ENCODE measurements at places on chromosomes 12 and 14.

DNA sequence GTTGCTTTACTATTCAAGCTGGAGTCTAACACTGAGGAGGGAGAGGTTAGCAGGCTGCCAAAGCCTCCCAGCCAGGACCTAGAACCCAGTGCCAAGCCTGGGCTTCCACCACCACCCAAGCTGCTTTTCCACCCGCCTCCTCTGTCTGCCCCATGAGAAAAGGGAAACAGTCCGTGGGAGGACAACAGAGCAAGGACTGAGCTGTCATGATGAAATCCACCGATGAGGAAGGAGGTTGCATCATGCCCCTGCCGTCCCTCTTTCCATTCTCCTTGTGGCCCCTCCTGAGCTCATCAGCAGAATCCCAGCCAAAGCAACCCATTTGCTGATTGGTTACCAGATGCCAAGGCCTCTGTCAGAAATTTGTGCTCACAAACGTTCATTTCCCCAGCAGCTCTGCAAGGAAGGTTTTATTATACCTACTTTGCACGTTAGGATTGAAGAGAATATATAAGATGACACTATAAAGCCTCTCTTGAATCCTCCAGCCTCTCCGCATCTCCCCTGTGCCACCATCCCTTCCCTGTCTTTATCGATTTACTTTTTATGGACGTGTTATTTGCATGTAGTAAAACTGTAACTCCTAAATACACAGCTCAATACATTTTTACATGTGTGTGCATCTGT is 6.3 kb upstream of the SERPINA1 start:
- no peak for DNase-seq

DNA sequence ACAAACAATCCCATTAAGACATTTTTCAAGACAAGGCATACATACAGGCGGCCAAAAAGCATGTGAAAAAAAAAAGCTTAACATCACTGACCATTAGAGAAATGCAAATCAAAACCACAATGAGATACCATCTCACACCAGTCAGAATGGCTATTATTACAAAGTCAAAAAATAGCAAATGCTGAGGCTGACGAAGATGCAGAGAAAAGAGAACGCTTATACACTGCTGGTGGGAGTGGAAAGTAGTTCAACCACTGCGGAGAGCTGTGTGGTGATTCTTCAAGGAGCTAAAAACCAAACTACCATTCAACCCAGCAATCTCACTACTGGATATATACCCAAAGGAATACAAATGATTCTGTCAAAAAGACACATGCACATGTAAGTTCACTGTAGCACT is 216.7 kb downstream of the FOXG1 start:
- DNase-seq: no peak

DNA sequence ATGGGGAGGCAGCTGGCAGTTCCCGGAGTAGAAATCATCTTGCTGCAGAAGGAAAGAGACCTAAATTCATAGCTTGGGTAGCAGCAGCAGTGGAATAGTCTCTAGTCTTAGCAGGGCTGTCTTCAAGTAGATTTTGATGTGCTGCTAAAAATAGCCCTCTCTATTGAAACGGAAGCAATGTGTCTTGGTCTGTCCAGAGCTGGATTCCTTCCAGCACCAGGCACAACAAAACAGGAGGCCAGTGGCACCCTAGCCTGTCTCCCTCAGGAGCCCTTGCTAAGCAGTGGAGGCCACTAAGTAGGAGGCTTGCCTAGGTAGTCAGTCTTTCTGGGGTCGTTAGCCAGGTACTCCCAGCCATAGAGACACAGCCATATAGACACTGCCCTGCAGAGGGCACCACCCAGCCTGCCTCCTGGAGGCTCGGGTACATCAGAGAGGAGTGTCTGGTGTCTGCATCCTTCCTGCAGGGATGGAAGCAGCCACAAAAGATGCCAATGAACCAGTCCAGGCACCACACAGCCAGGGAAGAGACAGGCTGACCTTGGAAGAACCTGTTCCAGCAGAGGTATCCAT is 97.5 kb downstream of the CRACR2A start:
- DNase-seq: peak; percentile 55

GRCh38 chr14:92733007-92733406 is 15.4 kb downstream of the LGMN start:
- no peak for DNase-seq

- DNase-seq: peak; percentile 61
Observed at GRCh38 chr14:70045844-70046535, 142.8 kb downstream of the SLC8A3 start.

DNA sequence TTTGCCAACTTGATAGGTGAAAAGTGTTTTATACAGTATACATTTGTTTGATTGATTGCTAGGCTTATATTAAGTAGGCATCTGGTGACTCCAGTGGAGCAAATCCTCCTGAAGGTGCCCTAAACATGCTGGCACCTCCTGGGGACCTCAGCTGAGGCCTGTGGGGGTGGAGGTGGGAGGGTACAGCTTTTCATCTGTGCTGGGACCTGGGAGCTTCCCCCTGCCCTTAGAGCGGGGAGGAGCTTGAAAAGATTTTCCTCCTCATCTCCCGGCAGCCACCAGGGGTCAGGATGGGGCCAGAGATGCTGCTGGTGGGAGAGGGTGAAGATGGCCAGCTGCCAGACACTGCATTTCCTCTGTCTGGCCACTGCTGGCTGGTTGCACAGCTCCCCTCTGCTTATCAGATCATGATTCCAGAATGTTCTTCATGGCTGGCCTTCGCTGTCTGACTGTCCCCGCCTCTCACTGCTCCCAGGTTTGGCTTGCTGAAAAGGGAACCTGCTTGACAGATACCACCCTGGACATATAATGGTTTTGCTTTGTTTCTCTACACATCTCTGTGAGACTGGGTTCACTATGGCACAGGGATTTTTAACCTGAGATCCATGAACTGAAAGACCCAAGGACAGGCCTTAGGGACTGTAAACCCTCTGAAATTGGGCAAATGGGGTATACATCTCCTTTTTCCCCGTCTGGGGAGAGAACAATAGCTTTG is 10.5 kb upstream of the JPH4 start:
- peak; percentile 68 for DNase-seq

DNA sequence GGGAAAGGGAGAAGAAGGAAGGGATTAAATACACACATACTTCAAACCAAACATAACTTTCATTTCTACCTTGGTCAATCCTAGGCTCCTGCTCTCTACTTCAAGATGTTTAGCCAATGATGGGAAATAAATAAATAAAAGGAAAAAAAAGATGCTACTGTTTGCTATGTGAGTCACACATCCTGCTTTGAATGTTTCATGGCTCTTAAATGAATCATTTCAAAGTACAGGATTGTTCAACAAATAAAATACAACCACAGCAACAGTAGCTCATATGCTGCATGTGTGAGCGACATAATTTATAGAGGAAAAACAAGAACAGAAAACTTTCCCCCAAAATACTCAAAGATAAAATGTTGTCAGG is 54.3 kb upstream of the NPFF start:
- DNase-seq: no peak

DNA sequence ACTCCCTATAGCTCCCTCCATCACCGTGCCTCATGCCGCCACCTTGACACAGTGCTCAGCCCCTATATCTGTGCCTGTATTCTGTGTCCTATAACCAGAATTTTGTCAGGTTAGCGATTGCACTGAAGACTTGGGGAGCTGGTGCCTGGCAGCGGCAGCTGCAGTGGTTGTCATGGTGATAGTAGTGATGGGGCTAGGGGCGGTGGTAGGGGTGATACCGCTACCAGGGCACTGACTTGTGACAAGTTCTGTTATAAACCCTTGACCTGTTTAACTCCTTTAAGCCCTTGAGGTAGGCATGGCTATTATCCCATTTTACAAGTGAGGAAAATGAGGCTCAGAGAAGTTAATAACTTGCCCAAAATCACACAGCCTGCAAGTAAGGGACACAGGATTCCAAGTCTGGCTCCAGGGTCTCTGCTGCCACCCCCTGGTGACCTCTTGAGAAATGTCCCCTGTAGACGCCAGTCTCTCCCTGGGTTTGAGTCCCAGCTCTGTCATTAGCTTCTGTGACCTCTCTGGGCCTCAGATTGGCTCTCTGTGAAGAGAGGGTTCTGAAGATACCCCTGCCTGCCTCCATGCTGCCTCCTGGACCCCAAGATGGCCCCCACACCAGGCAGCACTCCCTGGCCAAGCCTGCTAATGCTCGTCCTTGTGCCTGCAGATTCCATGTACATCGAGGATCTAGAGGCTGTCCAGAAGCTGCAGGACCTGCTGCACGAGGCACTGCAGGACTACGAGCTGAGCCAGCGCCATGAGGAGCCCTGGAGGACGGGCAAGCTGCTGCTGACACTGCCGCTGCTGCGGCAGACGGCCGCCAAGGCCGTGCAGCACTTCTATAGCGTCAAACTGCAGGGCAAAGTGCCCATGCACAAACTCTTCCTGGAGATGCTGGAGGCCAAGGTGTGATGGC is 121.9 kb downstream of the ESRRB start:
- DNase-seq: peak; percentile 13

GRCh38 chr14:85852906-85853305 is 323.0 kb downstream of the FLRT2 start:
- no peak for DNase-seq

DNA sequence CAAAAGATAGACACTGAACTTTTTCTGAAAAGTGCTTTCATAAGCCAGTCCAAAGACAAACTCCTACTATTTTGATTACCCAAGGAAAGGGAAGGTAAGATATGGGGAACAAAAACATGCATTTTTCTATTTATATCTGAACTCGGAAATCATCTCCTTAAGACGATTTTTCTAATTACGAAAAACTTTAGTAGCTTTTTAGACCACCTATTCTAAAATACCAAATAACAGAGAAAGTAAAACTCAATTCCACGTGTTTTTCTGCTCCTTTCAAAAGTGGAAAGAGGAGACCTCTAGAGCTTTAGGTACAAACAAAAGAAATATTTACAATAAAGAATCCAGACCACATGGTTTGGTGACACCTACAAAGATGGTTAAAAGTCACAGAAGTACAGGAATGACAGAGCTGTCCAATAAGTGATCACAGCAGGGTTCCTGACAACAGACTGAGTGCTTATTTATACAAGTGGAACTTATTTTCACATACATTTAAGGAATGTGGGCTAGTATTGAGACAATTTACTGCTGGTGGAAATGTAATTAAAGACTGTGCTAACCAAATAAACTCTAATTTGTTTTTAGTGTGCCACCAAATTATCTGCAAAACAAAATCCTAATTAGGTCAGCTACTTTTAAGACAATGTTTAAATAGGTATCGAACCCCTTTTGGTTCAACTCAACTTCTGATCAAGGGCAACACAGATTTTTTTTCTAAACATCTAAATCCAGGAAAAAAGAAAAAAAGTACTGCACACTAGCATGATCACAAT is 2.4 kb downstream of the LRIG3 start:
- DNase-seq: no peak

- DNase-seq: no peak
Observed at GRCh38 chr12:32265456-32265855, 133.9 kb upstream of the FGD4 start.

- DNase-seq: no peak
Observed at GRCh38 chr12:109999983-110000505, 814 bp downstream of the ANKRD13A start.

GRCh38 chr12:132827763-132828703 is 636 bp downstream of the GOLGA3 start:
- no peak for DNase-seq

DNA sequence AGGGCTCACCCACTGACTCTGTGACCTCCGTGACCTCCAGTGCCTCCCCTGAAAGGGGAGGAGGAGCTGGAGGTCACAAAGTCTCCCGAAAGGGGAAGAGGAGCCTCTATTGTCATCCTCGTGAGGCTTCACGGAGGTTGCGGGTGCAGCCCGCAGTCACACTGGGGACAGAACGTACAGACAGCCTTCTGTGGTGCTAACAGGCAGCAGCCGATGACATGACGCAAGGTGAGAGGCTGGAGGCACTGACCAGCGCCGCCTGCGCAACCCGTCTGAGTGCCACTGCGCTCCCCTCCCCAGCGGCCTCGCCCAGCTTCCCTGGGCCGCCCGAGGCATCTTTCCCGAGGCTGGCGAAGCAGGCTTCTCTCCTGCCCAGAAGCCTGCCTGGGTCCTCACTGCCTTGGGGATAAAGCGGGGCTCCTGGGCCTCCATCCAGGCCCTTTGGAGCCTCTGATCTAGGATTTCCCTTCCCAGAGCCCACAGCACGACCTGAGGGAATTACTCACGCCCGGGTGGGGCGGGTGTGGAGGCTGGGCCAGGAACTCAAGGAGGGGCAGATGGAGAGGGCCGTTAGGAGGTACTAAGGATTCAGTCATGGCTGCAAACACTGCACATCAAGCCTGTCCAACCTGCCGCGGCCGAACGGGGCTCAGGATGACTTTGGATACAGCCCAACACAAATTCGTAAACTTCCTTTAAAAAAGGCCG is 12.3 kb upstream of the LBHD2 start:
- DNase-seq: no peak

DNA sequence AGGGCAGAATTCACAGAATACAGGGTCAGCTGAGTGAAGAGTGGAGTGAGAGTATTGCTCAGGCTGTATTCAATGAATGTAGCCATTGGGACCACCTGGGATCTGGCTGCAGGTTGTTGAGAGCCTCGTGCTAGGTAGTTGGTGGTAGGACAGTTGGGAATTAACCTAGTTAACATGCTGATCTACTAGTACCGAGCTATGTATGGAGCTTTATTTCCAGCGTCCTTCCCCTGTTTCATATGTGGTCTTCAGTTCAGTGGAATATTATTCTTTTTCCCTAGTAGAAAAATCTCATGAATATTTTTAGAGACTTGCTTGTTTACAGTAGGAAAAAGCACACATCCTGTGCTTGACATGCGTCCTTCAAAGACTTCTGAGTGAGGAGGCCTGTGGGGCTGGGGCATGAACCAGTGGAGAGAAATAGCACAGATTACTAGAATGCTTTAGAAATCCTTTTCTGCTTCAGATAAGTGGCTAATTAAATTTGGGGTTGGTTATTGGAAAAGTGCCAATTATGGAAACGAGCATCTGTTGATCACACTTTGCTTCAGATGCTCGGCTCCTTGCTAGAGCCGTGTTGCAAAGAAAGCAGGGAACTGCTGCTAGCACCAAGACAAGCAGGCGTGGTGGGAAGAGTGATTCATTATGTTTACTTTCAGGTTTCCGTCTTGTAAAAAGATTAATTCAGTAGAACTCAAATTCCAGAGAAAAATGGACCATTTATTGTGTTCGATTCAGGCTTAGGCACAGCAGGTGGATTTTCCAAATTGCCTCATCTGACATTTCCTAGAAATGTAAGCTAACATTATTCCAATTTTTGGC is 53.6 kb downstream of the ARF6 start:
- no peak for DNase-seq

DNA sequence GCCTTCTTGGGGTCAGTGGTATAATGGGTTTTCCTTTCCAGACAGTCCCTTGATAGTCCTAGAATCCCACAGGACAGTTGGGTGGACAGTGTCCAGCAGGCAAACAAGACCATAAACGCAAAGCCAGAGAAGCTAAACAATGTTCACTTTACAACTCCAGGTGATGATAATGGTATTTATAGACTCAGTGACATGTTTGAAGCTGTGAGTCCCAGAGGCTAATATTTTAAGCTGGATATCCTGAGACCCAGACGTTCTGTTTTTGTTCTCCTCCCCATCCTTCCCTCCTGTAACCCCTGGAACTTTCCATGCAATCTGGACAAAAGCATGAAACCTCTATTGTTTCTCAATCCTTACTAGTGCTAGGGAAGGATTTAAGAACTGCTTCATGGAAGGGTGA is 121.0 kb downstream of the ZFP36L1 start:
- no peak for DNase-seq

All from iPS DF 6.9 (cell line).